Hippocampal formation (tissue), 2 donors: ENCODE measurements at places on chromosomes 7 and 10.
A peak's percentile ranks its signal among the peaks of the same experiment; 100 is the strongest.

DNA sequence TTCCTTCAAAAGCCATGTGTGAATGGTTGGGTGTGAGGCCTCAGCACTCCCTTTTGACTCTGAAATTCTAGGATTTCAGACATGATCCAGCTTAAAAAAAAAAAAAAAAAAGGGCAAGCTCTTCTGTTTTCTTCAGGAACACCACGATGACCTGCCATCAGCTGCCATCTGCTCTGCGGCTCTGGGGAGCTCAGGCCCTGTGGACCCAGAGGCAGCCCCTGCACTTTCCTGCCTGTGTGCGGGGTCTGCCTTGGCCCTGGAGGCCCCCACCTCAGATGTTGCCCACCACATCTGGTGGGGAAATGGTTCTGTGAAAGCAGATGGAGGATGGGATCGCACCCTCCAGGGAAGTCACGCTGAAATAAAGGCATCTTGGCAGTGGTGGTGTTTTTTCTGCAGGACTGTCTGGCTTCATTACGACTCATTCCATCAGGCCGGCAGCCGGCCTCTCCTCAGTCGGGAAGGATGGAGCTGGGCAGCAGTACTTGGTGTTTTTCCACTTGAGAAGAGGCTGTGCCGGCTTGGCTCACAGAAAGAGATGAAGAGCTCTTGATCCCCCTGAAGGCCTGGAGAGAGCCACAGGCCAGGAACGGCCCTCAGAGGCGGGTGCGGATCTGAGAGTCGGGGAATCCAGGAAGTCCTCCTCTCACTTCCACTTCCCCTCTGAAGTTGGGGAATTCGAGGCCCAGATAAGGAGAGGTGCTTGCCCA lies 66.1 kb upstream of the AQP1 start:
- peak; percentile 38 for DNase-seq

DNA sequence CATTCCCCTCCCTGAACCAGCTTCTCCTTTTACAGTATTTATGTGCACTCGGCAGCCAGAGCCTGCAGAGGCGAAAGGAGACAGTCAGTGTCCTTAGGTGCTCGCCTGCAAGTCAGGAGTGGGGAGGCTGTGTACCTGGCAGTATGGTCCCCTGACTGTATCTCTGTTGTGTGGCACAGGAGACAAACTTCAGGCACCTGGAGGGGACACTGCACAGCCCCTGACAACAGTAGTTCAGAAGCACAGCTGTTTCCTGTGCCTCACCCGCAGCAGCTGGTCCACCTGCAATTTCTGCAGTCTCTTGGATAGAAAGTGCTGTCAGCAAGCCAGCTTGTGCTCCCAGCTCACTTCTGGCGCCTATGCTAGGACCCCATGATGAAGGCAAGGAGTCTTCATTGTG lies 73.4 kb upstream of the LAMB4 start:
- no peak for DNase-seq

DNA sequence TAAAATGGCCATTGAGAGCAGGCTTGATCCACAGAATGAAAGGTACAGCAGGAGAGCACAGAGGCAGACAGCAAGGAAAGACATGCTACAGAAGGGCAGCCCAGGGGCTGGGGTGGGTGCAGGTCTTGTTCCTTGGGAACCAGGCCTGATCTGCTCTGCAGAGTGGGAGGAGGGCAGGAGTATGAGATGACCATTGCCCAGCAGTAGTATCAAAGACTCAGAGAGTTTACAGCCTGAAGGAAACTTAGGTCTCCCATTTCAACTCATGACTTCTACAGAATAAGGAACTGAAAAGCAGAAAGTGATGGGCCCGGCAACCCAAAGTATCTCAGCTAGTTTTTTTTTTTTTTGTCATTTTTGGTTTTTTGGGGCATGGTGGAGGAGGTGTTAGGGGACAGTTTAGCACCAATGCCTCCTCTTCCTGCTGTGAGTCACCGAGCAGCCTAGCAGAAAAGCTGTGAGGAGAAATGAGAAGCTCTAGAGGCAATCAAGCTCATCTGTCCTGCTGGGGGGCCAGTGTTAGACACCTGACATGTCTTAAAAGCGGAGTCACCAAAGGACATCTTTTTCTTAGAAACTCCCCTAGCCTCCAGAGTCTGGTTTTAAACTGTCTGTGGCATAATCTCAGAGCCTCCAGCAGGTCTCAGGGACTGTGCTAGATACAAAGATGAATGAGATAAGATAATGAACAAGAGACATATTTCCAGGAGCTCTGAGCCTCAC lies 34.3 kb upstream of the HERPUD2 start:
- no peak for DNase-seq

- DNase-seq = no peak
Observed at GRCh38 chr10:72320676-72321247, 34.0 kb downstream of the DNAJB12 start.

GRCh38 chr10:97298223-97298571 lies 5.8 kb upstream of the ARHGAP19 start:
- DNase-seq = no peak

- DNase-seq = no peak
Observed at GRCh38 chr10:78815702-78816334, 252.9 kb upstream of the ZMIZ1 start.

- no peak for DNase-seq
Observed at GRCh38 chr10:104750291-104750690, 109.2 kb downstream of the SORCS3 start.

- DNase-seq = no peak
Observed at GRCh38 chr10:128044186-128044585, 82.0 kb downstream of the MKI67 start.

DNA sequence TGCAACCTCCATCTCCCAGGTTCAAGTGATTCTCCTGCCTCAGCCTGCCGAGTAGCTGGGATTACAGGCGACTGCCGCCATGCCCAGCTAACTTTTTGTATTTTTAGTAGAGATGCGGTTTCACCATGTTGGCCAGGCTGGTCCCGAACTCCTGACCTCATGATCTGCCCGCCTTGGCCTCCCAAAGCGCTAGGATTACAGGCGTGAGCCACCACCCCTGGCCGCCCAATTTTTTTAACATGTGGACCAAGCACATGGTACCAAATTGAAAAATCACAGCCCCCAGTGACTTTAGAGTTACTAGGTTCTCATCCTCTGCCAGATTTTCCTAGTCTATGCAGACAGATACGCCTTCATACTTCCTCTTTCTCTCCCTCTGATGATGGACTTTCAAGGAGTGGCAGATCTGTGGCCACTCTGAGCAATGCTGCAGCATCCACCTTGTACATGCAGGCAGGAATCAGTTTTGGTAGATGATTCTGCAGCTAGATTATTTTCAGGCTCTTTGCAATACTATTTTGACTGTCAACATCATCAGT lies 34.0 kb upstream of the EZH2 start:
- no peak for DNase-seq

- DNase-seq = no peak
Observed at GRCh38 chr10:94902080-94902479, 36.4 kb upstream of the CYP2C9 start.

DNA sequence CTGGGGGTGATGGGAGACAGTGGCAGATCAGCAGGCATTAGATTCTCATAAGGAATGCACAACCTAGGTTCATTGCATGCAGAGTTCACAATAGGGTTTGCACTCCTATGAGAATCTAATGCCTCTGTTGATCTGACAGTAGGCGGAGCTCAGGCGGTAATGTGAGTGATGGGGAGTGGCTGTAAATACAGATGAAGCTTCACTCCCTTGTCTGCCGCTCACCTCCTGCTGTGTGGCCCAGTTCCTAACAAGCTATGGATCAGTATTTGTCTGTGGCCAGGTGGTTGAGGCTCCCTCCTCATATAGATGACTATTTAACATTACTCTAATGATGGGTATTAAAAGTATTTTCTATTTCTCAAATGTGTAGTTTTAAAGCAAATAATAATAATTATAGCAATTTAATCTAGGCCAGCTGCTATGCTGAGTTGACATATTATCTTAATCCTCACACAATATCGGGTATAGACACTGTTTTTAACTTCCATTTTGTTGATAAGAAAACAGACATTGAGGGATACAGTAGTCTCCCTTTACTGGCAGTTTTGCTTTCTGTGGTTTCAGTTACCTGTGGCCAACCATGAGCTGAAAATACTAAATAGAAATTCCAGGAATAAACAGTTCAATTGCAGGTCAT lies 39.9 kb downstream of the KIF20B start:
- DNase-seq = no peak
